ENCODE measurements at places on chromosomes 7 and 10.

DNA sequence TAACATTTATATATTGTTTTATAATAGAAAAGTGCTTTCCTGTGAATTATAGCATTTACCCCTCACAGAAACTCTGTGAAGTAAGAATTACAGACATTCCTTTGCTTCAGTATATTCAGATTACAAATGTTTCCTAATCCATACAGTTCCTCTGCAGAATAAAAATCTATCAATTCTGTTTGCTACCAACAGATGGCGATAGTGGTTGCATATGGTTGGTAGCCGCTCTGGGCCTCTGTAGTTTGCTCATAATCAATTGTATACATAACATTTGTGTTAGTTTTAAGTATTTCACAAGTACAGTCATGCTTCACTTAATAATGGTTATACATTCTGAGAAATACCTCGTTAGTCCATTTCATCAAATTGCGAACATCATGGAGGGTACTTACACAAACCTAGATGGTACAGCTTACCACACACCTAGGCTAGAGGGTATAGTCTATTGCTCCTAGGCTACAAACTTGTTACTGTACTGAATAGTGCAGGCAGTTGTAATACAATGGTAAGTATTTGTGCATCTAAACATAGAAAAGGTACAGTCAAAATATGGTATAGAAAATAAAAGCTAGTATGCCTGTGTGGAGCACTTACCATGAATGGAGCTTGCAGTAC lies 94.4 kb upstream of the STEAP4 start:
- peak; percentile 34 for DNase-seq

- DNase-seq, result peak; percentile 46
These were observed 820.6 kb downstream of the LRMDA start for GRCh38 chr10:76251841-76252671.

DNA sequence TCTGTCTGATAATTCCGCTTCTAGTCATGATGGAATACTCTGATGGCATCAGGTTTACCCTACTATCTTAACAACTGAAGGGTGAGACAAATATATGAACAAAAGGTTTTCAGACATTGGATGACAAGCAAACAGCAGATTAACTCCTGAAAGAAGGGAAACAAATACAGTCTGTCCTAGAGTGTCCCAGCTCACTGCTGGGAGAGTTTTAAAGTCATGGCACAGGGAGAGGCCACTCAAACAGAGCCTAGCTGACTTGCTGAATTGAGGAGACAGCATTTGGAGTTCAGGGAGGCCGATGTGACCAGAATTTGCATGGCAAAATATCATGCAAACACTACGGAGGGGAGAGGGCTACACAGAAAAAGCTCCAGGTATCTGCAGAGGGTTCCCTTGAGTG lies 73.1 kb downstream of the MDH2 start:
- no peak for DNase-seq

DNA sequence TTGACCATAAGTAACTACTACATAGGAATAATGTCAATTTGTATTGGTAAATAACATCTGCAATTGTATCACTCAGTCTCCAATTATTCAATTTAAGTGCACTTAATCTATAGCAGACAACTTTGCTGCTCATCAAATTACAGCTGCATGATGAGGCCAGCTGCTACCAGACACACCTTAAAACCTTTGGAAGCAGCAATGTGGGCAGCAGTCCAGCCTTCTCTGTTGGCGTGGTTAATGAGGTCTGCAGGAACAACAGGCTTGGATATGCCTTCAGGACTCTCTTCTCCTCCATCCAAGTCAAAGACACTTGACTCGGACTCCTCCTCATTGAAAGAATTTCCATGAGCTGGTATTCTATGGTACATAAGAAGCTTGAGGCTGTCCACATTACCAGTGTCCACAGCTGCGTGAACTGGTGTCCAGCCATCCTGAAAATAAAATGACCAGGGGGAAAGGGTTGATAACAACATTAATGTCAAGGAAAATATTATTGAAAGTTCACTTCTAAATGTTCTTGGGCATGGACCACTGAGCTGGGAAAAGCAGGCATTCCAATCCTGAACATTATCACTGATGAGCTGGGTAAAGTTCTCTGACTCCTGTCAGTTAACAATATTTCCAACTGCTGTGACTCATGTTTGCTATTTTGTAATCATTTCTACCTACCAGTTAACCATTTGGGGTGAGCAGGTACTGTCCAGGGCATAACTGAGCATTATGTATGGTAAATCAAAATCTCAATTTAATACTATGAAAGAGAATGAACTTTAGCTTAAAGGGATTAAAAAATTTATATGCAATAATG lies 95.7 kb downstream of the CTTNBP2 start:
- DNase-seq, result peak; percentile 71

- no peak for DNase-seq
These were observed 359.7 kb upstream of the PCDH15 start for GRCh38 chr10:55160655-55161283.
